ENCODE measurements at places on chromosomes 6 and 20. TPM values are rescaled to one million over a fixed set of nuclear protein-coding genes. Genes with fewer than 3 reads are reported as not detected.
A peak's percentile ranks its signal among the peaks of the same experiment; 100 is the strongest.

Gene NKAPL
- 2.8 TPM for total RNA-seq

Gene VSX1
- not detected for total RNA-seq

Gene GABRR1
- total RNA-seq: 0.19 TPM

Gene SDC4
- 104 TPM for total RNA-seq

Gene FOXF2
- total RNA-seq: 0.71 TPM

Gene NRN1
- total RNA-seq: 15.9 TPM

DNA sequence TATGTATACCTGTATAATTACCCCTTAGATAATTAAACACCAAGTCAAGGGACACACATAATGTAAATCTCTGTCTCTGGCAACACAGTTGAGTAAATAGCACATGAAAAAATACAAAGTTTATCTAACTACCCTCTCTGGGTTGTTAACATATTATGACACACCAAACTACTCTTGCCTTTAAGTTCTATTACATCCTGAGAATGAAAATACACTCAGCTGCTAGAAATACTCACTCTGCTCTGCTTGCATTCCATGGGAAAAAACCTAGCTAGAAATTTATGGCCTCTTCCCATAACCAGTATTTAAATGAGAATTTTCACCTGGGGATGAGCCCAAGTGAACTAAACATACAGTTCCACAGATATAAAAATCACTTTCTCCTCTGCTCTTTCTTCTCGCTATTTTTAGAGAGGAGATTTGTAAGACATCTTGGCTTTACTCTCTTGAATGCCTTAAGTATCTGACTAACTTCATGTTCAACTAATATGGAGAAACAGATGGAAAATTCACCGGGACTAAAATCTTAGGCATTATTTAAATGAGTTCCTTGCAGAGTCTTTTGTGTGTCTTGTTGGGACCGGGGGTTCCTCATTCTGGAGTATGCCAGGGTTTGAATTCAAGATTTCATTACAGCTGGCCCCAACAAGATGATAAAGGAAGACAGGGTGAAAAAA, 140.9 kb downstream of the GJA10 start:
- no peak for DNase-seq

GRCh38 chr20:14800707-14801425, 463.5 kb upstream of the FLRT3 start:
- no peak for DNase-seq

DNA sequence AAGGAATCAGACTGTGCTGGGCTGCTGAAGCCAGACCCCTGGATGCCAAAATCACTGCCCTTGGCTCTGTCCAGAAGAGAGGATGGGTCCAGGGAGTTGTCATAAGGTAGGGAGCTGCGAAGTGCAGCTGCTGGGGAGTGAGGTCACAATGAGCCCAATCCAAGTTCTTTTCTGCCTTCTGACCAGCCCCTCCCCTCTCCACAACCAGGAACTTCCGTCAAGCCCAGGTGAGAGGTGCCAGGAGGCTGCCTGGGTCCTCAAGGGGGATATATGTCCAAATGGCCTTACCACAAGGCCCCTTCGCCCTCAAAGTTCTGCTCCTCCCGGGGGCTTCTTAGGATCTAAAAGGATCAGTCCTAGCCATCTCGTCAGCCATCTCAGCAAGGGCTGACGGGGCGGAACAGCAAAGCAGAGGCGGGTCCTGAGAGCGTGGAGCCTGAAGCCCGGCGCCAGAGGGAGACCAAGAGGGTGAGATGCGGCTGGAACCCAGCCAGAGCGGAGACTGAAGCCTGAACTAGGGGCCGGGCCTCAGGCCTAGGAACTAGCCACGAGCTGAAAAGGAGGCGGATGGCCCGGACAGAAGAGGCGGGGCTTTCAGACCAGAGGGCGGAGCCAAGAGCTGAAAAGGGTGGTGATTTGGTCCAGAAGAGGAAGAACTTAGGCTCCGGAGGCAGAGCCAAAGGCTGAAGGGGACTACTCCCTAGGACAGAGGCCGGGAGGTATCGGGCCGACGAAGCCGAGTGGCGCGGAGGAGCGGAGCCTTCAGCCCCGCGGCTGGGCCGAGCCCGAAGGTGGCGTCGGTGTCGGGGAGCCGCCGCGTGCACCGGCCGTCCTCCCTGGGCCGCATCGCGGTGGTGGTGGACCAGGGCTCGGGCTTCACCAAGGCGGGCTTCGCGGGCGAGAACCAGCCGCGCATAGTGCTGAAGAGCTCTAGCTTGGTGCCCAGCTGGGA, at the start of gene ACTL10:
ACTL10 (plus strand) TSS at position 651 of the 952 bp plus-strand sequence. CDS start 555 bp downstream, outside the sequence.
- peak; percentile 100 for DNase-seq

- no peak for DNase-seq
These were observed 30.4 kb upstream of the FBXO30 start for GRCh38 chr6:145844933-145845540.

DNA sequence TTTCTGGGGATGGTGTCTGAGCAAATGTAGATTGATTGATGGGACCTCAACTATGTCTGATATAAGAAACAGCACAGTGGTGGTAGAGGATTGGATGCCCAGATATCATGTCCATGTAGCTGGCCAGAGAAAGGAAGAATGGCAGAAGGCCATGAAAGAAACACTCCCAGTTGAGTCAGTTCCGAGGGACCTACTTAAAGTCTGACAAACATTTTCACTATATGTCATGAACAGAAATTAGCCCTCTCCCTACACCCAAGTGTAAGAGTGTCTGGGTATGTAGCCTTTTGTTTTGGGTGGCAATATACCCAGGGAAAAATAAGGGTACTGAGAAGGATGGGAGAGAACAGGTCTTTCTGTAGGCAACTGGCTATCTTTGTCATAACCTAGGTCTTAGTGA, 434.2 kb downstream of the BCKDHB start:
- no peak for DNase-seq

DNA sequence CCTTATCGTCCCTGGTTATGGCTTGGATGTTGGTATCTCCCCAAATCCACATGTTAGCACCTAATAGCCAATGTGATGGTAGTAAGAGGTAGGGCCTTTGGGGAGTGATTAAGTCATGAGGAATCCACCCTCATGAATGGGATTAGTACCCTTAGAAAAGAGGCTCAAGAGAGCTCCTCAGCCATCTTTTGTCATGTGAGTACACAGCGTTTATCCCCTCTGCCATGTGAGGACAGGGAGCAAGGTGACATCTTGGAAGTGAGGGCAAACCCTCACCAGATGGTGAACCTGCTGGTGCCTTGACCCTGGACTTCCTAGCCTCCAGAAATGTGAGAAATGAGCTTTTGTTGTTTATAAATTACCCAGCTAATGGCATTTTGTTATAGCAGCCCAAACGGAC, 16.1 kb upstream of the SIRPB2 start:
- DNase-seq: no peak

GRCh38 chr6:4347877-4348276, 212.5 kb upstream of the ECI2 start:
- DNase-seq: no peak

DNA sequence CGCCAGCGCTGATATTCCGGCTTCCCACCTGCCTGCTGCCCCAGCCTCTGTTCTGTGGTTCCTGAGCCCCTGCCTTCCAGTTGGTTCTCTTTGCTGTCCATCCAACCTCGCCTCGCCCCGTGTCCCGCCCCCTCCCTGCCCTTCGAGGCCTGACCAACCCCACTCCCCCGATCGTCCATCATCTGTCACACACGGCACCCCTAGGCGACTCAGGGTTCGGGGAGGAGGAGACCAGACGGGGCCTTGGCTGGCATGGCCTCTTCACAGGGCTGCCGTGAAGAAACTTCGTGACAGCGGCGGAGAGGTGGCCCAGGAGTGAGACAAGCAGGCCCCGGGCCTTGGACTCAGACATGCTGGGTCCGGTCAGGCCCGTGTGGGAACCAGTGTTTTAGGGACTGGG, 226.1 kb downstream of the QKI start:
- DNase-seq: peak; percentile 76

DNA sequence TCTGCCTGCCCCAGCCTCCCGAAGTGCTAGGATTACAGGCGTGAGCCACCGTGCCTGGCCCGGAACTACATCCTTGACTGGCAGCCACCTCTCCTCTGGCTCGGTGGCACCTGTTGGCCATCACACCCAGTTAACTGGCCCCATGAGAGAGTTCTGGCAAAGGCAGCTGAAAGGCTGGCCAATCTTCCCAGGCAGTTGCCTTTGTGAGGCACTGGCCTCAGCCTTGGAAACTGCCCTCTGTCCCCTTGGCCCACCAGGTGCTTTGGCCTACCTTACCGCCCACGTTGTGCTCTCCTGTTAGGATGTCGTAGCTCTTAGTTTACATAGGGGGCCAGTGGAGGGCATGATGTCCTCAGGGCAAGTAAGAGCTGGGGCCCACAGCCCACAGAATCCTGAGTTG, 9.6 kb upstream of the MANBAL start:
- DNase-seq: peak; percentile 34

All from posterior vena cava (tissue), 2 donors.